ENCODE measurements at places on chromosomes 12 and 14.

- DNase-seq = no peak
Measured at GRCh38 chr14:74960736-74961135, 5.3 kb upstream of the PGF start.

DNA sequence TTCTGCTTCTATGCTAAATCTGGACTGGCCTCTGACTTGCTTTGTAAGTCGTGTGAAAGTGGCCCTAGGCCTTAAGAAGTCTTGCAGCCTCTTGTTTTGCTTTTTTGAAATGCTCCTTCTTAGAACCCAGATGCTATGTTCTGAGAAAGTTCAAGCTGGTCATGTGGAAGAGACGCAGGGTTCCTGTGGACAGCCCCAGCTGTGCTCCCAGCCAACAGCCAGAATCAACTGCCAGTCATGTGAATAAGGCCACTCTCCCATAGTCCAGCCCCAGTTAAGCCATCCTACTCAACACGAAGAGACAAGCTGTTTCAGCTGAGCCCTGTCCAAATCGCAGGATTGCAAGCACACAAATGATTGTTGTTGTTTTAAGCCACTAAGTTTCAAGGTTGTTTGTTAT lies 37.3 kb upstream of the TBPL2 start:
- no peak for DNase-seq

DNA sequence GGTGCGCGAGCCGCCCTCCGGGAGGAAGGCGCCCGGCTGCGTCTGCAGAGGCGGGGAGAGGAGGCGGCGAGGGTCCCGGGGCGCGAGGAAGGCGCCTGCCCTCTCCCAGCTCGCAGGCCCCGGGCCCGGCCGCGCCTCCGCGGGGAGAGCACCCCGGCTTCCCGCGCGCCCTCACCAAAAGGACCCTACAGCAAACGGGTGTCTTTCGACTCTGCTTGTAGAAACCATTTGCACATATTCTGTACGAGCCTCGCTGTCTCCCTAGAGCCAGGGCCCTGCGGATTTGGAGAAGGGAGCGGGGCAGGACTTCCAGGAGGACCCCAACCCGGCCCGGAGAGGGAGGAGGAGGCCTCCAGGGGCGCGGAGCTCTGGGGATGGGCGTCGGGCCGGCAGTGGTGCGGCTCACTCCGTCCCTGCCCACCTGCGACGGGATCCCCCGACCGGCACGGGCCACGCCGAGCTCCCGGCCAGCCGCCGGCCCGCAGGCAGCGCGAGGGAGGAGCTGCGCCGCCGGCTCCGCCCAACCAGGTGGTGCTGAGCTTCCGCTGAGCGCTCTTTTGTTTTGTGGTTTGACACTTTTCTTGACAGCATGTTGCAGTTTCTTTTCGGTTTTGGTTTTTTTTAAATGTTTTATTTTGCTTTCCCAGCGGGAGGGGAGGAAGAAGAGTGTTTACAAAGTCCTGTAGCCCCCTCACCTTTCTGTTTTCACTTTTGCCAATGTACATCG lies 103.3 kb upstream of the FKBP4 start:
- DNase-seq = peak; percentile 65

GRCh38 chr12:84803661-84804060 lies 108.9 kb downstream of the SLC6A15 start:
- DNase-seq = no peak

- no peak for DNase-seq
Measured at GRCh38 chr12:3328081-3328480, 162.9 kb upstream of the PRMT8 start.

- DNase-seq = no peak
Measured at GRCh38 chr12:132109741-132110140, 34.4 kb downstream of the DDX51 start.

GRCh38 chr12:50928392-50928791 lies 24.0 kb upstream of the HIGD1C start:
- DNase-seq = no peak

DNA sequence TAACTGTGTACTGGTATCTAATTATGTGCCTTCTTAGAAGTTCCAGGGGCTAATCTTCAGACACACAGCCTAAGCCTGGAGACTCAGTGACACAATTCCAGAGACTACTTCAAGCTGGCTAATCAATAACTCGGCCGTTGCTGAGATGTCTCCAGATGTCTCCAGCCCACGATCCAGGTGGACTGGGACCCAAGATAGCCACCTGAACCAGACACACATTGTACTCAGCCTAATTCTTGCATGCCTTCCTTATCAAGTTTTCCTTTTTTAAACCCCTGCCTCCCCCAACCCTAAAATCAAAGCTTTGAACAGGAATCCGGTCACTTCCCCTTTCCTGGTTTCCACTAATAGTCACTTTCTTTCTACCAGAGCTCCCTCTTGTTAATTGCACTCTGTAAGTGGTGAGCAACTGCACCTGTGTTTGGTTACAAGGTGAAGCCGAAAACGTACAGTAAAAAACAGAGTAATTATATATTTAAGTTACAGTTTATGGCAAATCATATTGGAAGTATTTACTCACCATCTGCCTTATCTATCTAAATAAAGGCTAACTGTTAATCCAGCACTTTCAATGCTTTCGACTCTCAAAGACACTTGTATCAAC lies 39.8 kb upstream of the PTGDR start:
- no peak for DNase-seq

Data from CD4-positive, alpha-beta T cell treated with Interleukin-4 for 4 hours (primary cell).